SJSA1 (cell line): ENCODE measurements at places on chromosomes 1 and 21. TPM values are rescaled to one million over a fixed set of nuclear protein-coding genes. Genes with fewer than 3 reads are reported as not detected.

DNA sequence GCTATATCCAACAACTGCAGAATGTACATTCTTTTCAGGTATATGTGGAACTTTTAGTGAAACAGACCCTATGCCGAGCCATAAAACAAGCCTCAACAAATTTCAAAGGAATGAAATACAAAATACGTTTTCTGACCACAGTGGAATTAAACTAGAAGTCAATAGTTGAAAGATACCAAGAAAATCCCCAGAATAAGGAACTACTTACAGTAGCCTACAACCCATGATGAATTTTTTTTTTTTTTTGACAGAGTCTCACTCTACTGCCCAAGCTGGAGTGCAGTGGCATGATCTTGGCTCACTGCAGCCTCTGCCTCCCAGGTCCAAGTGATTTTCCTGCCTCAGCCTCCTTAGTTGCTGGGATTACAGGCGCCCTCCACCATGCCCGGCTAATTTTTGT lies 83.4 kb downstream of the RUNX3 start:
- peaks cover 30% of the 10 kb centered on the region for H3K36me3 ChIP-seq
- H3K4me1 ChIP-seq = peaks cover 8% of the 10 kb centered on the region
- no peak overlapping the region for H3K4me3 ChIP-seq
- no peak for DNase-seq
- no peaks in the 10 kb centered on the region for H3K27me3 ChIP-seq

DNA sequence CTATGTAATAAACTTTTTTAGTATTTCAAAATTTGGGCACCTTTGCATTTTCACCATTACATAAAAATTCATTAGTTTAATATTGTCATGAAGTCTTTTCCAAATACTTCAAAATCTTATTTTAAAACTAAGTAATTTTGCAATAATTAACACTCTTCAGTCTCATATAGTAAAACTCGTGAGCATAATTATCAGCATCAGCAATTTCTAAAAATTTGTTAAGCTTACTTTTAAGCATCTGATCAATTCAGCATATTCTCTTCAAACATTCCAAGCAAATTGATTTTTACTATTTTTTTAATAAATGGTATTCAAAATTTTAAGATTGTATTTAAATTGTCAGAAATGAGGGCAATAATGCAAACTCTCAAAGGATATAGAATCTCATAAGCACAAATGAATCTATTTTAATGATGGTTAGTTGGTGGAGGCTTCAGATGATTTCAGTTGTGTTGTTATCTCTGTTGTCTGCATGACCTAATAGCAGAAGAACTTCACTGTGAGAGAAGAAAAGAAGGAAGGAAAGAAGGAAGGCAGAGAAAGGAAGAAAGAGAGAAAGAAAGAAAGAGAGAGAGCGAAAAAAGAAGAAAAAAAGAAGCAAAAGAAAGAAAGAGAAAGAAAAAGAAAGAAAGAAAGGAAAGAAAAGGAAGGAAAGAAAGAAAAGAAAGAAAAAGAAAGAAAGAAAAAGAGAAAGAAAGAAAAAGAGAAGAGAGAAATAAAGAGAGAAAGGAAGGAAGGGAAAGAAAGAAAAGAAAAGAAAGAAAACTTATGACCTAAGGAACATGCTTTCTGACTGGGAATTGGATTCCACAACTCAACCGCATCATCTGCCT lies 860.5 kb downstream of the NCAM2 start:
- H3K27ac ChIP-seq = no peak overlapping the region
- no peaks in the 10 kb centered on the region for H3K27me3 ChIP-seq
- no peaks in the 10 kb centered on the region for H3K36me3 ChIP-seq
- DNase-seq = no peak

DNA sequence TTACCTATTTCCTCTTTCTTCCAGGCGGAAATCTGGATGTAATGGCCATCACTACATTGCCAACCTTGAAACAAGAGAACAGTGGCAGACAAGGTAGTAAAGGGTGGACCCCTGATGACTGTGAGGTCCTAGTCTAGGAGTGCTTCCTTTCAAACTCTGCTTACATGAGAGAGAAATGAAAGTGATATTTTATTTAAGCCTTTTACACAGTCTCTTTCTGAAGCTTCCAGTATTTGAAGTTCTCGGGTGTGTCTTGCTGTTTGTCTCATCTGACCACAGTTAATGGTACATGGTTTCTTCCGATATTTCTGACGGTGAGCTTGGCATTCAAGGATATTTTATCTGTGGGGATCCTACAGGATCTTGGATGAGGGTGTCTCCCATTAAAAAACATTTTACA lies 215.2 kb downstream of the SLC45A1 start:
- no peaks in the 10 kb centered on the region for H3K36me3 ChIP-seq
- DNase-seq = no peak
- H3K4me1 ChIP-seq = no peaks in the 10 kb centered on the region
- H3K4me3 ChIP-seq = no peak overlapping the region
- no peak overlapping the region for H3K27ac ChIP-seq
- no peaks in the 10 kb centered on the region for H3K27me3 ChIP-seq

DNA sequence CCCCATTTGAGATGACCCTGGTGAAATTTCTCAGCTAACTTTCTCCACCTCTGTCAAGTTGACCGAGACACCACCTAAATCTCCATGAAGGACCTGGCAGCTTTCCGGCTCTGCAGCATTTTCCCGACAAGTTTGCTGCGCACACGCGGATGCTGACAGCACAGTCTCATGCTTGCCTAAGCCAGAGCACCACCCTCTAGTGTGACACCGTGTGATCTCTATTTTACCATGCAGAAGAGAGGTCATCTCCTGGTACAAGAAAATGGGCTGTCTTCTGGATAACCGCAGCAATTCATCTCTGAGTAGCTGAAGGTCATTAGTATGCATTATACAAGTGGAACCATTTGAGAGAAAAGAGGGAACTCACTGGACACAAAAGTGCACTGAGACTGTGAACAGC lies 38.9 kb upstream of the H6PD start:
- H3K4me3 ChIP-seq = no peak overlapping the region
- no peaks in the 10 kb centered on the region for H3K36me3 ChIP-seq
- no peak overlapping the region for H3K27ac ChIP-seq
- H3K4me1 ChIP-seq = peaks cover 14% of the 10 kb centered on the region

- H3K4me1 ChIP-seq = no peaks in the 10 kb centered on the region
- H3K4me3 ChIP-seq = no peak overlapping the region
- no peak overlapping the region for H3K27ac ChIP-seq
- no peaks in the 10 kb centered on the region for H3K27me3 ChIP-seq
These were observed 23.9 kb upstream of the ZZZ3 start for GRCh38 chr1:77706321-77706720.

DNA sequence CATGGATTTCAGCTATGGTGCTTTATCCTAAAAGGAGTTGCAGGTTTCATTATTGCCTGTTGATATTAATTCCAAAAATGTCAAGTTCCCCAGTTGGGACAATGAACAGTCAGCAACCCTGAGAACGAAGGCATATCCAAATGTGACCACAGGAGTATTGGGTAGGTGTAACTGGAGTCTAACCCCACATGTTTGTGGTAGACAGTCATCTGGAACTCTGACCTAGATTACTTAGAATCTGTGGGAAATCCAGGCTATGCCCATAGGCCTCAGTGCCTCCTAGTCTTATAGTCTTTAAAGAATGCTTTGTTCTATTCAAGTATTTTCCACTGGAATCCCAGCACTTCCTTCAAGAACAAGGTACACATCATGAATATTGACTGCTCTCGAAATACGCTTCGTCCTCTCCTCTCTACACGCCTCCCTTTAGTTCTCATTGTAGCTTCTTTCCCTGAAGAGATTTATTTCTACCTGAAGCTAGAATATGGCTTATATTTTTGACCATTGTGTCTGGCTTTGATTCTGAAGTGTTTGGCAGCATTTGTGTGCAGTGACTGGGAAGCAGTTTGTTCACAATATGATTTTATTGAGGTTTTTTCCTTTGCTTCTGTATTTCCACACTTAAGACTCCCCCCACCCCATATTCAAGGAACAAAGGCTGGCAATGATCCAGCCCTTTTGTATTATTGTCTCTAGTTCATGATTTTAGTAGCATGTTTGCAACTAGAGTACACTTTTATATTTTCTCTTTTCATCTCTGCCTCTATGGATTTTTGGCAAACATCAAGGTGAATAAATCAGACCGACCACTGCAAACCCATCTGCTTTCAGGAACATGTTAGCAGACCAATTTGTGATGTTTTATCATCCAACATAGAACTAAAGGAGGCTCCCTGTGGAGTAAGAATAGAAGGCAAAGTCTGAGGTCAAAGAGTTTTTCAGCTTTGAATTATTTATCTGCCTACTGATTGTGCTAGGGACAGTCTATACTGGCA lies 178.6 kb downstream of the GPR52 start:
- no peaks in the 10 kb centered on the region for H3K27me3 ChIP-seq
- no peak for DNase-seq
- no peak overlapping the region for H3K27ac ChIP-seq
- H3K36me3 ChIP-seq = no peaks in the 10 kb centered on the region

DNA sequence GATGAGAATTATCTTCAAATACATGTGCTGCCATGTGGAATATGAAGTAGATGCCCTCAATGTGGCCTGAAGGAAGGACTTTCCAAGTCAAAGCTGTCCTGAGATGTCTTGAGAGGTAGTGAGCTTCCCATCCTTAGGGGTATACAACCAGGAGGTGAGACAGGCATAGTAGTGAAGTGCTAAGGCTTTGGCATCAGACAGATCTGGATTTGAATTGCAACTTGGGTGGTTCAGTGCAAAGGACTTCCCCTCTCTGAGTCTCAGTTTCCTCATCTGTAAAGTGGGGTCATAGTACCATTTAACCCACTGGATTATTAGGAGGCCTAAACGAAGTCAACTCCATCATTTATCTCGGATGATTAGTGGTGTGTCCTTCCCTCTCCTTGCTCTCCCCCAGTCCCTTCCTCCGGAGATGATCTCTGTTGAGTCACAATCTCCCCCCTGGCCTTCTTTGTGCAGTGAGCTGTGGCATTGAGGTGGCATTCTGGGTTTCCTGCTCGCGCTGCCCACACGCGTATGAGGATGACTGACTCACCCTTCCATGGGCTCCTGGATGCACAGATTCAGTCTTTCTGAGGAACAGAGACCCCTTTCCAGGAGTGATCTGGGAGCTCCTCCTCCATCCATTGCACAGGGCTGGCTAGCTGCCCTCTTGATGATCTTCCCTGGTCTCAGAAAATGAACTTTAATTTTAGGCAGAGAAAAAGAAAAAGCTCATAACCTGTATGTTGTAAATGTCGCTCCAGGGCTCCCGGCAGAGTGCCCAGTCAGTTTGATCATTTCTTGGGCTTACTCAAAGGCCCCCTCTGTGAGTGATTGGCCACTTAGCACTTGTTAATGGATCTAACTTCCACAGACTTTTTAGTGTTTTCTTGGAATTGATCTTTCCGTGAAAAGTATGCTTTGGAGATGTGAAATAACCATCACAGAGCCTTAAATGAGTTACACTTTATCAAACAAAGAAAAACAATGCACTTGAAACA lies 354.6 kb downstream of the PTPRU start:
- H3K27me3 ChIP-seq = peaks cover 7% of the 10 kb centered on the region; the same call in 1 of the 2 replicates
- no peaks in the 10 kb centered on the region for H3K36me3 ChIP-seq
- H3K4me1 ChIP-seq = no peaks in the 10 kb centered on the region
- H3K4me3 ChIP-seq = no peak overlapping the region
- H3K27ac ChIP-seq = no peak overlapping the region

DNA sequence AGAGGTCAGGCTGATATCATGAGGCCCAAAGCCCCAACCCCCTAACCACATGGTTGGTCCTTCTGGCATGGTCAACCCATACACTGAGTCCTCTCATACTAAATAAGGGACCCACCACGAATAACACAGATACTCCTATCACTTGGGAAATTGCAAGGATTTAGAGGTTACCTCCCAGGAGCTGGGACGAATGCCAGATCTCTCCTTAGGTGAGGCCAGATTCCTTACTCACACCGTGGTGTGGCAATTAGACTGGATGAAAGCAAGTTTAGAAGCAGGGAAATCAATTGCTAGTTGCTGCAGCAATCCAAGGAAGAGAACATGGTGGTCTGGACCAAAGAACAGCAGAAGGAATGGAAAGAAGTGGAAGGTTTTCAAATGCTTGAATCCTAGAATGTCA lies 60.1 kb downstream of the IER5 start:
- no peak overlapping the region for H3K27ac ChIP-seq
- no peaks in the 10 kb centered on the region for H3K36me3 ChIP-seq
- no peaks in the 10 kb centered on the region for H3K27me3 ChIP-seq
- peaks cover 11% of the 10 kb centered on the region for H3K4me1 ChIP-seq

DNA sequence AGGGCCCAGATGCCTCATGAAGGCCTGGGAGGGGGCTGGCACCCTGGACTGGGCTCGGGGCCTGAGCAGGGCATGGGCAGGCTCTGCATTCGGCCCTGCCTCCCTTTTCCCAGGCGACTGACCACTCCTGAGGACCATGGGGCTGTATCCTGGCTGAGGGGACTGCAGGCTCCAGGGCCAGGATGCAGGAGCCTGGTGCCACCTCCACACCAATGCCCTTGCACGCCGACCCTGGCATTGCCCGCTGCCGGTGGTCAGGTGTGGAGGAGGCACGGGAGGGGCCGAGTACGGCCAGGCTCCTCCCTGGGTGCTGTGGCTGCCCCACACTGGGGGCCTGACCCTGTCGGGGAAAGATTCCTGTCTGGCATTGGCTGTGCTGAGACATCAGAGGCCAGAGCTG lies 128.9 kb downstream of the SIK1 start:
- H3K4me3 ChIP-seq = no peak overlapping the region
- H3K4me1 ChIP-seq = no peaks in the 10 kb centered on the region
- no peaks in the 10 kb centered on the region for H3K27me3 ChIP-seq
- H3K27ac ChIP-seq = no peak overlapping the region
- H3K36me3 ChIP-seq = no peaks in the 10 kb centered on the region

DNA sequence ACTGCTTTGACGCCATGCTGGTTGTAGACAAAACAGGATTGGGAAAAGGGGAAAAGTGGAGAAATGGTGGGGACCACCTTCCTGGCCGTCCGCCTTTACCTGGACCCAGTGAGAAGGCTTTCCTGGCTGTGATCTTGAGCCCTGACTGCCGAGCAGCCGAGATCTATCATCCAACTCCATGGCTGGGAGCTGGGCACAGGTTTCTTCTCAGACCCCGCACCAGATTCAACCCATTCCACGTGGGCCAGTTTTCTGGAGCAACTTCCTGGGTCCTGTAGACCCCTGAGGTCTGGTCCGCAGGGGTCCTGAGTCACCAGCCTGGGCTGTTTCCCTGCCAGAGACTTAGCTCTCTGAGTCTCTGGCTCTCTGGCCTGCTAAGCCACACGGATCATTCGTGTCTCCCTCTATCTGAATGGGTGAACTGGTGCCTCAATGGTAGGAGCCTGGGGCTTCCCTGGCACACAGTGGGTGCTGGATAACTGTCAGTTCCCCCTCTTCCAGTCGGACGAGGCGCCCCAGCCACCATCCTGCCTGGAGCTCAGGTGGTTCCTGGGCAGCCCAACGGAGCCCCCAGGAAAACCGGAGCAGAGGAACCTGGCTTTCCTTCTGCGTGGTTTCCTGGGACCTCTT lies 4.5 kb upstream of the NPHP4 start:
- DNase-seq = no peak
- H3K27ac ChIP-seq = no peak overlapping the region
- no peaks in the 10 kb centered on the region for H3K36me3 ChIP-seq
- H3K27me3 ChIP-seq = no peaks in the 10 kb centered on the region
- peaks cover 7% of the 10 kb centered on the region for H3K4me1 ChIP-seq
- no peak overlapping the region for H3K4me3 ChIP-seq

TBX19 gene
- total RNA-seq = 0.47 and 1.4 TPM in 2 replicates

TMEM79 gene
- total RNA-seq = 0.69 and 1.9 TPM in 2 replicates

ELF3 gene
- total RNA-seq = 0.05 TPM in 1 of 2 replicates, not detected in the other
